ENCODE measurements at places on chromosomes 4 and X.

DNA sequence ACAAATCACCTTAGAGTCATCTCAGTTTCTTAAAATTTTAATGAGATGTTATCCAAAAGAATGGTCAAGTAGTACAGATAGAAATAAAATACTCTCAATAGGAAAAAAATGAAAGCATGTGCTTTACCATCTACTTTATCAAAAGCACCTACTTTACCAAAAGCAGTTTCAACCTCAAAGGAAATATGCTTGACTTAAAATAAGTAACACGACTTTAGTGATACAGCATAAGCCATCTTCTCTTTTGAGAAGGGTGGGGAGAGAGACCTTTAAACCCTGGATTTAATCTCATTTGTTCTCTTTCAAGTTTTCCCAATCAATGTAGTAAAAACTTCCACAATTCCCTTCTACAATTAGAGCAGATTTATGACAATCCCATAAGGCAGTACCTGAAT lies 26.5 kb downstream of the OTUD4 start:
- DNase-seq: no peak

GRCh38 chr4:99968330-99968729 lies 18.3 kb upstream of the H2AZ1 start:
- DNase-seq: no peak

GRCh38 chr4:87559090-87559837 lies 30.1 kb upstream of the SPARCL1 start:
- no peak for DNase-seq

GRCh38 chrX:42739741-42740140 lies 38.2 kb downstream of the PPP1R2C start:
- no peak for DNase-seq

- no peak for DNase-seq
These were observed 685.8 kb downstream of the GABRG1 start for GRCh38 chr4:45438047-45438446.
